ENCODE measurements at places on chromosomes 5 and 9. TPM values are rescaled to one million over a fixed set of nuclear protein-coding genes. Genes with fewer than 3 reads are reported as not detected.

The BTNL8 gene
- total RNA-seq = 1.5 TPM

DNA sequence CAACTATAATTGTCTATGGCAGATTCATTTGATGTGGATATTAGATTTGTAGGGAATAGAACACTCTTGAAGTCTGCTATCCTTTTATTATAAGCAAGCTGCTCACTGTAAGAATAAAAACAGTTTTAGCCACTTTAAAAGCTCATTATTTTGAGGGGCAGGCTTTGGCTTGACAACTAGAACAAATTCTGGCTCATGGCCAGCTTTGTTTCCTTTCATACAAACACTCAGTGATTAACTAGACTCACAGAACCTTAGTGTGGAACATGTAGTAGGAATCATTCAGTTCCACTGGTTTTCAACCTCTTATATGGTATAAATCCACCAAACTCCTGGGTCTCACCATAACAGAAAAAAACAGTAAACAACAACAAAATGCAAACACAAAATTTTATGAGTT is 27.4 kb upstream of the CEP120 start:
- DNase-seq = peak; percentile 90

- DNase-seq = peak; percentile 74
These were observed 965 bp downstream of the PTGDS start for GRCh38 chr9:136978073-136978864.

The SLC6A18 gene
- not detected for total RNA-seq

The GRXCR2 gene
- total RNA-seq = not detected

The MARCOL gene
- total RNA-seq = not detected

DNA sequence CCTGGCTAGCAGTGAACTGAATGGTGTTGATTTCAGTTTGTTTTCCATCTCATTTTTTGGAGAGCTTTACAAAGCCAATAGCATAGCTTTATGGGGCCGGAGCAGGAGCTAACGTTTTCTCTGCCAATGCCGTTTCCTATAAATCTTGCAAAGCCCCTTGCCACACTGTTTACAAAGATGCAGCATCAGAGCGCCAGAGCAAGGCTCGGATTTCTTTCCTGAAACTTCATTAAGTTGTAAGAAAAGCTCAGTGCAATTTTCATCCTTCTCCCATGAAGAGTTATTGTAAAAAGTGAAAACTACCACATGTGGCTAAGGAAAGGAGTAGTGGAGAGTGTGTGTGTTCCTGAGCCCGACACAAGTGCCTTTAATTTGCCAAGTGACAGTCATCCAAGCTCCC is 178.2 kb upstream of the GDNF start:
- no peak for DNase-seq

DNA sequence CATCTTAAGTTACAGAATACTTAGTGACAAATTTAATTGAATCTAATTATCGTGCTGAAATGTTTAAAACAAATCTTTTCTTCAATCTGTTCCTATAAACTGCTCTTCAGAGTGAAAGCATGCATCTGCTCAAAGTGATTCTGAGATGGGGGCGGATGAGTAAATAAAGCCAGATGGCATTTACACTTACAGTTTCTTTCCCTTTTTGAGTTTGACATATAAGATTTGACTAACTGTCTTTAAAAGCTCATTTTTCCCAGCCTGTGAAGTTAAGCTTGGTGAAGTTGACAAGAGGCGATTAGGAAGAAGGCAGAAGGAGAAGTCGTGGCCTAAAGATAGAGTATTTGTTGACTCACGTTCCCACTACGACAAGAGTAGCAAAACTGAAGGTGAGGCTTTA is 137.4 kb downstream of the LPAR1 start:
- no peak for DNase-seq

The SHOC1 gene
- 0.40 TPM for total RNA-seq

- no peak for DNase-seq
These were observed 393.5 kb downstream of the DMAC1 start for GRCh38 chr9:7405924-7406604.

The TAS2R1 gene
- not detected for total RNA-seq

- peak; percentile 30 for DNase-seq
These were observed 19.9 kb upstream of the FAM120A start for GRCh38 chr9:93431539-93432105.

DNA sequence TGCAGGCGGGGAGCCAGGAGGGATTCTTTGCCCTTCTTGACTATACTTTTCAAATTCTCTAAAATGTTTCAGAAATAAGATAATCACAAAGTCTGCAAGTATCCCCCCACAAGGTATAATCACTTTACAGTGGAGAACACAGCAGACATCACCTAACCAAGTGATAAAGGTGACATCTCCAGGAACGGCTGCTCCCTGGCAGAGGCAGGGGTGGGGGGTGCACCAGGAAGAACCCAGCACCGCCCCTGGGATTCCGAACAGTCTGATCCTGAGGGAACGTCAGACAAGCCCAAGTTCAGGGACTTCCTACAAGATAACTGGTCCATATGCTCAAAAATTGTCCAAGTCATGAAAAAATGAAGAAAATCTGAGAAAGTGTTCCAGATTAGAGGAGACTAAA is 85.4 kb downstream of the HSD17B3 start:
- no peak for DNase-seq

The HAPLN1 gene
- total RNA-seq = 1.5 TPM

DNA sequence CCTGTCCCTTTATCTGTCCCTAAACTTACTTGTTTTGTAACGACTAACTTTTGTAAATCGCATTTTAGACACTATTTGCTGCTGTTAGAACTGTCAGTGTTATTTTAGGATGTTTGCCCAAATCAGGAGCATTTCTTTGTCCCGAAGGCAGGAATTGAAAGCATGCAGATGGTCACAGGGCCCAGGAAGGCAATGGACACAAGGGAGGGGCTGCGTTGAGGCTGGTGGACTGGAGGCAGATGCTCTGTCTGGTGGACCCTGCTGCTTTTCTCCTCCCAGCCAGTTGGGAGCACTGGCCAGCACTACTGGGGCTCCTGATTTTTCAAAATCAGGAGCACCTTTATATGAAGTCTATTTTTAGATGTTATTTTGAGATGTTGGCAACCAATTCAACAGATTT is 31.7 kb downstream of the DOCK2 start:
- peak; percentile 55 for DNase-seq

The PCDHGA9 gene
- total RNA-seq = 13.8 TPM

GRCh38 chr9:127977884-127978647 is 2.7 kb downstream of the EEIG1 start:
- DNase-seq = peak; percentile 79

The RLN1 gene
- total RNA-seq = not detected

DNA sequence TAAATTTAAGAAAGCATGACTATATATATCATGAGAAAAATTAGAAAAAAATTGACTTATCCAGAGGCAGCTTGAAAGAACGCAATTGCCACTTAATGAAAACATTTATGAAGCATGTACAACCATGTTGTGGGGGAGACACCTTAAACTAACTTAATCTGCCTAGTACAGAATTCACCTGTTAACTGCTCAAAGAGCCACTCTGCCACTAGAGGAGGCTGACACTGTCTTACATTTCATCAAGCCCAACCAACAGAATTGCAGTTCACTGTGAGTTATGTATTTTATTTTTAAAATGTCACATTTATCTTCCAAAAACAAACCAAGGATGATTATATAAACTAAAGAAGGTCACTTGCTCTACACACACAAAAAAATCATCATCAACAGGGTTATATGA is 252.9 kb downstream of the MLLT3 start:
- DNase-seq = no peak

DNA sequence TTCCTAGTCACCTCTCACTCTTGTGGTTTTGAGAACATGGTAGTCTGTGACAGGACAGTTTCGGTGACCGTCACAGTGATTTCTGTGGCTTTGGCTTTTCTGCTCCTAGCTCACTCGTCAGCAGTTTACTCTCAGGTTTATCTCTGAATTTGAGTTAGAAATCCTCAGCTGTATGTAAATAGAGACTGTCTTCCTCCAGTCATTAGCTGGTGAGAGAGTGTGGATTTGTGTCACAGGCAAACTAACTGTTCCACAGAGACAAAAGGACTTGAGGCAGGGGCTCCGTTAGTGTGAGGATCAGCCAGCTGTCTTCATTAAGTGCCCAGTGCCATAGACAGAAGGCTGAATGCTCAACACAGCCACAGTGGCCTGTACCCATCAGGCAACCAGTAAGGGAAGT is 131.4 kb downstream of the CD180 start:
- DNase-seq = no peak

The C5orf52 gene
- not detected for total RNA-seq

The ACTL7A gene
- not detected for total RNA-seq

GRCh38 chr9:123617286-123617685 is 261.3 kb downstream of the CRB2 start:
- DNase-seq = no peak

GRCh38 chr9:127183814-127184582 is 61.6 kb upstream of the ANGPTL2 start:
- peak; percentile 78 for DNase-seq

GRCh38 chr5:10546186-10546585 is 17.7 kb upstream of the ANKRD33B start:
- no peak for DNase-seq

The FOXD4L5 gene
- 0.25 TPM for total RNA-seq

The HTR1A gene
- 0.20 TPM for total RNA-seq

DNA sequence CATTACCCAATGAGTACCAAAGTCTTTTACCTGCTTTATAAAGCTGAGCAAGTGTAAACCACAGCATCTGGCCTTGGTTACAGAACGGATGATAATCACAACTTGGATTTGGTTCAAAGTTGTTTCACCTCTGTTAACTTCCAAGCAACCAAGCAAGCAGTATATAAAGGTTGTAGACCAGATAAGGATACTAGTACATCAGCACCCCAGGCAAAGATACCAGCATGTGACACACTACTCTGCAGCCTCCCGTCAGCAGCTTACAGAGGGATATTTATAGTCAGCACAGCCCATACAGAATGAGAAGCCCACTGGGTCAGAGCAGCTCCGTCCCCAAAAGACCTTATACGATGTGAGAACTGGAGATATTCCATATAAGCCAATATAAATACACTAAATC is 193.3 kb downstream of the SMARCA2 start:
- no peak for DNase-seq

The AFAP1L1 gene
- total RNA-seq = 22.8 TPM

DNA sequence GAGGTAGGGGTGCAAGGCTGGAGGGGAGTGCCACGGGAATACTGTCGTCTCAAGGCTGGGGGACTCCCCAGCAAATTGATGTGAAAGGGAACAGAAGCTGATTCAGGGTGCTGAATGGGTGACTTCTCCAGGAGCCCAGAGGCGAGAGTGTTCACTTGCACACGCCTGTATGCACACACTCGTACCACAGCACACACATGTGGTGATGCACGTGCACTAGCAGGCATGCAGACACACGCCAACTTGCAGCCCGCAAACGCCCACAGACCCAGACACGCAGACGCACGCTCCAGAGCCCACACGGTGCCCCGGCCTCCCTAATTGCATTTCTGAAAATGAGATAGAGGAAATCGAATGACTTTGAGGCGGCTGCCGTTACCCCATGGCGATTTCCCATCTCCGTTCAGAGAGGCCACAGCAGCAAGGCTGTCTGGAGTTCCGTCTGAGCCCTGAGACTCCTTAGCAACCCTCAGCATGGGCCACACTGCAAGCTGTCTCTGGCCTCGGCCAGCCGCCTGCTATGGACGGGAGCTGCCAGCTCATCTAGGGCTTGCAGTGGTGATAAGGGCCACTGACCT is 9.1 kb upstream of the ADAMTS2 start:
- no peak for DNase-seq

DNA sequence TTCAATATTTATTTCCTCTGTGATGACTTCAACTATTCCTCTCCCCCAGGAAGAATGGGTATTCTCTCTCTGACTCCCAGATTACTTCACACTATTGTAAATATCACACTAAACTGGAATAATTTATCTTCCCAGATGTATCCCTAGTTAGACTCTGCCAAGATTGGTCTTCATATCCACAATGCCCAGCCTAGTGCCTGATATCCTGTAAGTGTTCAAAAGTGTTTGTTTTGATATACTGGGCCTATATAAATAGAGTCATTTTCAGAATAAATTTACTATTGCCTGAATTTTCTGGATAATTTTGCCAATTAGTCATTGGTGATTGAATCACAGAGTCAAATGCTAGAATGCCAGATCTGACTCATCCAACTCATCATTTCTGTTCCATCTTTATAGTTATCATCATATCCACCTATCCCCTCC is 143.7 kb upstream of the TNC start:
- DNase-seq = no peak

- DNase-seq = peak; percentile 23
These were observed 18.9 kb downstream of the MARCHF11 start for GRCh38 chr5:16160706-16161105.

The EQTN gene
- not detected for total RNA-seq

- no peak for DNase-seq
These were observed 110.0 kb downstream of the ROR2 start for GRCh38 chr9:91839926-91840465.

The CDC37L1 gene
- 17.2 TPM for total RNA-seq

GRCh38 chr5:57184322-57184721 is 10.5 kb downstream of the GPBP1 start:
- no peak for DNase-seq

- peak; percentile 21 for DNase-seq
These were observed 40.0 kb downstream of the KLHL3 start for GRCh38 chr5:137695651-137696428.

Data from lung (tissue), 17 donors.